ENCODE measurements at places on chromosomes 1 and 21. TPM values are rescaled to one million over a fixed set of nuclear protein-coding genes. Genes with fewer than 3 reads are reported as not detected.

DNA sequence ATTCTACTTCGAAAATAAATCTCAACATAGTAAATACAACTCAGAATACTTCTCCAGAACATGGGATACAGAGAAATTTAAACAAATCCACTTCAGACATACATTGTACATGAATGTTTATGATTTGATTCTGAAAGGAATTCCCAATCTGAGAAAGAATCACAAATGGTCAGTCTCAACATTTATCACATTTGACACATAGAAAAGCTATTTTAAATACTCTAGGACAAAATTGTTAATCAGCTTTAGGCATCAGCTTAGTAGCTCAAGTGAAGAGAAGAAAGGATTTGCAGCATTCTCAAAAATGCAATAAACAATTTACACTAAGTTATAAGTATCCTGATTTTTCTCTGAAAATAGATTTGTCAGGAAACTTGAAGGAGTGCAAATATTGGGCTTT, 184.8 kb downstream of the PTPRC start:
- DNase-seq: no peak

- DNase-seq: no peak
Measured at GRCh38 chr1:209886219-209886536, 51.8 kb upstream of the SYT14 start.

The RNU1-1 gene
- total RNA-seq: 3,182 TPM

The PROX1 gene
- not detected for total RNA-seq

GRCh38 chr1:156104065-156104810, 10.3 kb upstream of the LMNA start:
- DNase-seq: peak; percentile 80

DNA sequence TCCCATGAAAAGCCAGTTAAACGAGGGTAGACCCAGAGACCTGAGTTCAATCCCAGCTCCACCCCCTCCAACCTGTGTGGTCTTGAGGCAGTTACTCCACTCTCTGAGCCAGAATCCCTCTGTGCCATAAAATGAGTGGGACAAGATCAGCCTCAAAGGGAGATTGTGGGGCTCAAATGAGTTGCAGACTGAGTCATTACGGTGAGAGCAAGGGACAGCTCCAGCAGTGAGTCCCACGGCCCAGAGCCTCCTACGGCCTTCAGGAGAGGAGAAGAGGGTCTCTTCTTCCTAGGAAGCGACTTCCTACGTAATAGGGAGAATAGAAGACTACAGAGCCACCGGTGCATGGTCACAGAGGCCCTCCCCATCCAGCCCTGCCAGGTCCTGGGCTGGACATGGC, 6.7 kb upstream of the CAMK2N1 start:
- no peak for DNase-seq

GRCh38 chr21:19013916-19014315, 610.3 kb upstream of the TMPRSS15 start:
- no peak for DNase-seq

The FYB2 gene
- total RNA-seq: not detected

DNA sequence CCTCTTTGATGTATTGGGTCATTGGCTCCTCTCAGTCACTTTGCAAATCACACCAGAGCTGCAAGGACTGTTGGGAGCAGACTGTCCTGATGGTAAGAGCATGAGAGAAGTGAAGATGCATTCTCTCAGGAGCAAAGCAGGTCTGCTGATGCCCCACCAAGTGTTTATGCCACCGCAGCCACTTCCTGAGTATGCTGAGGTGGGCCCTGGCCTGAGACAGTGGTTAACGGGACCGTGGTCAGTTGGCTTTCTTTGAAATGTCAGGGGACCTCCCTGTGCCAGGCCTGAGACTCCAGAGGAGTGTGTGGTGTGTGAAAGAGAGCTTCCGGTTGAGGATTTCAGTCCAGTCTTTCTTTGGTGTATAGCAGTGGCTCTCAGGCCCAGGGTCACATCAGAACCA, 79.4 kb downstream of the SPATA46 start:
- DNase-seq: no peak

DNA sequence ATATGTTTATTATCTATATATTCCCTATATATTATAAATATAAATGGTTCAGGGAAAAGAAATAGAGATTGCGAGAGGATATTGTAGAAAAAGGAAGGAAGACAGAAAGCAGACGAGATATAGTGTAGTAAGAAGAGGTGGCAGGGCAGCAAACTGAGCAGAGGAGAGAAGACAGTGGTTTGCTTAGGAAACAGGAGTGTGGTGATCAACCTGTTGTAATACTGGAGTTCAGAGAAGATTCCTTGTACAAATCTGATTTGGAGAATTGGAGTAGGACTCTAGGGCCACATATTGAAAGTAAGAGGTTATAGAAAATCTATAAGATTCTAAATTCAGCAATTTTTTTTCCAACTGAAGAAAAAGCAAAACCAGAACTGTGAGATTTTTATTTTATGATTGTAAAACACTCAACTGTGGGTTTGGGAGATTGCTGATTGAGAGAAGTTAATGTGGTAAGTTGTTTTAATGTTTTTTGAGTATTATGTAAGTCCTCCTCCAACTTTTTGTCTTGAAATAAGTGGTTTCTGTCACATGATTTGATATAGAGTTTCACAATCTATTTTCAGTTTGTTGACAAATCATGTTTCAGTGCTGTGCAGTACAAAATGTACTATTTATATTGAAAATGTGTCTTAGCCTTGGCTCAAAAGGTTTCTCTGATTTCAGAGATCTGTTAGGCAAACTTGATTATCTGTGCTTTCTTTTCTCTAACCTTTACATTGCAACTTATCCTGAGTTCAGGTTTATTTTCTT, 9.6 kb upstream of the AMY2B start:
- no peak for DNase-seq

DNA sequence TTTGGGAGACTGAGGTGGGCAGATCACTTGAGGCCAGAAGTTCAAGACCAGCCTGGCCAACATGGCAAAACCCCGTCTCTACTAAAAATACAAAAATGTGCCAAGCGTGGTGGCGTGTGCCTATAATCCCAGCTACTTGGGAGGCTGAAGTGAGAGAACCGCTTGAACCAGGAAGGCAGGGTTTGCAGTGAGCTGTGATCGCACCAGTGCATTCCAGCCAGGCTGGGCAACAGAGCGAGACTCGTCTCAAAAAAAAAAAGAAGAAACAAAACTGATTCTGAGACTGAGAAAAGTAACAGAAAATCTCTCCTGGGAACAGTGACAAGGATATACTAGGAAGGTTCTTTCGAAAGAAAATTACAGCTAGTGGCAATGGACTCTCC, 20.9 kb downstream of the USP48 start:
- DNase-seq: no peak

GRCh38 chr21:25822981-25823380, 88.2 kb downstream of the GABPA start:
- no peak for DNase-seq

The C1QTNF12 gene
- total RNA-seq: 0.91 TPM

The CYP4A22 gene
- total RNA-seq: not detected

- DNase-seq: no peak
Measured at GRCh38 chr1:70671006-70671405, 259.9 kb downstream of the CTH start.

DNA sequence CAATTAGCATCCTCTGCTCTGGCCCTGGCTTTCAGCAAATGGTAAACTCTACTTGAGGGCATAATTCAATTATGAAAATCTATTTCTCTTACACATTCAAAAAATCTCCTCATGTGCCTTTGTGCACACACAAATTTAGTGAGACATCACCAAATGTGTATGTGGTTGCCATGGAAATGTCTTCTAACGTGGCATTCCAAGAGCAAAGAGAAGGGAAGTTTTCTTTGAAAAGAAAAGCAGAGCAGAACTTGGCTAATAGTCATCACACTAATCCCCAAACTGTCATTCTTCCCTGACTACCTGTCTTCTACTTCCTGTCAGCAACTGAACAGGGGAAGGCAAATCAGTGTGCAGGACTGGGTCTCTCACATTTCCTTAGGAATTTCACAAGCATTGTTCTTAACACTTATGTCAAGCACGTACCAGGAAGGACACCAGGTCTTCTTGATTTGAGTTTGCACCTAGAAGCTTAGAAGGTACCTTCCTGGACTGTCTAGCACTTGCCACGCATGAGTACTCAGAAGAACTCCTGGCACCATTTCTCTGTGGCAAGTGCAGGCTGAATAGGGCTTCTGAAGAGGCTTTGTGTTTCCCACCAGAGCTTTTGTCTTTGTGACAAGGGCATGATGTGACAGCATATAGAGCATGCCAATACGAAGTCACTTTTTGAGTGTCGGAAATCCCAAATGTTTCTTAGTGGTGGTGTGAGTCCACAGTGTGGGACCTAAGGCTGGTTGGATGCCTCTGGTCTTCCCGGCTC, 32.3 kb downstream of the MAN1C1 start:
- no peak for DNase-seq

GRCh38 chr1:63896755-63897154, 122.9 kb downstream of the ROR1 start:
- DNase-seq: no peak

GRCh38 chr1:48026275-48026674, 29.1 kb upstream of the TRABD2B start:
- no peak for DNase-seq

GRCh38 chr1:11898831-11899467, 27.3 kb downstream of the KIAA2013 start:
- DNase-seq: no peak

DNA sequence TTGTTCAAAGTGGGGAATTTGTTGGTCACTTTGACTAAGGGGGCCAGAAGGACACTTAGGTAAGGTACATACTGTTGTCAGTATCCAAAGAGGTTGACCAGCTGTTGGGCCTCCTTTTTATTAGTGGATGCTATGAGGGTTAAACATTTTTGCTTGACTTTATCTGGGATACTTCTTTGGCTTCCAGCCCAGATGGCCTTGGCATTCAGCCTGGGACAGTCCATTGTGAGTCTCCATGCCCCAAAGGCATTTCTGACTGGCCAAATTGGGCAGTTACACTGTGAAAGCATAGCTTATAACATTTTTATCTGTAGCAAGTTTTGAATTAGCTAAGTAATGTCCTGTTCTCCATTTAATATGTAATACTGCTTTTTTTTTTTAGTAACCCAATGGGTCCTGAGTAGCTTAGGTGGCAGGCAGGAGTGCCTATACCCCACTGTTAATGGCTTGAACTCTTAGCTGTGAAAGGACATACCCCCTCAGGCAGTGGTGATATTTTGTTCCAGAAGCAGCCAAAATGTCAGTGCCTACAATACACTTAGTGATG, 35.4 kb upstream of the CD1D start:
- DNase-seq: no peak

GRCh38 chr1:234533975-234534876, 55.2 kb upstream of the TARBP1 start:
- no peak for DNase-seq

DNA sequence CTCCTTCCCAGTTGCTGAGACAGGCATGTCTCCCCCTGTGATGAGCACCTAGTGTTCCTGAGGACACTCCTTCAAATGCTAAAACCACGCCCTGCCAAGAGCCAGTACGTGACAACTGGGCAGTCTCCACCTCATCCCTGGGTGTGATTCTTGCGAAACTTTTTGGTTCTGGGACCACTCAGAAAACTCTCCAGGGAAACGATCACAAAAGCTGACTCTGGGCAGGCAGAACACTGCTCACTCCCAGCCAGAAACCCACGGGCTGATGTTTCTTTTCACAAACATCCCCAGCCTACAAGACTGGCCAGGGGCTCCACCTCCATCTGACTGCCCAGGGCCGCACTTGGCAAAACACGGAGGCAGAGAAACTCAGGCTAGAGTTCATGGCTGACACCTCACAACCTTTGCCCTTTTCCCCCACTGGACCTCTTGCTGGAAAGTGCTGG, 24.4 kb downstream of the DHRS3 start:
- DNase-seq: no peak

DNA sequence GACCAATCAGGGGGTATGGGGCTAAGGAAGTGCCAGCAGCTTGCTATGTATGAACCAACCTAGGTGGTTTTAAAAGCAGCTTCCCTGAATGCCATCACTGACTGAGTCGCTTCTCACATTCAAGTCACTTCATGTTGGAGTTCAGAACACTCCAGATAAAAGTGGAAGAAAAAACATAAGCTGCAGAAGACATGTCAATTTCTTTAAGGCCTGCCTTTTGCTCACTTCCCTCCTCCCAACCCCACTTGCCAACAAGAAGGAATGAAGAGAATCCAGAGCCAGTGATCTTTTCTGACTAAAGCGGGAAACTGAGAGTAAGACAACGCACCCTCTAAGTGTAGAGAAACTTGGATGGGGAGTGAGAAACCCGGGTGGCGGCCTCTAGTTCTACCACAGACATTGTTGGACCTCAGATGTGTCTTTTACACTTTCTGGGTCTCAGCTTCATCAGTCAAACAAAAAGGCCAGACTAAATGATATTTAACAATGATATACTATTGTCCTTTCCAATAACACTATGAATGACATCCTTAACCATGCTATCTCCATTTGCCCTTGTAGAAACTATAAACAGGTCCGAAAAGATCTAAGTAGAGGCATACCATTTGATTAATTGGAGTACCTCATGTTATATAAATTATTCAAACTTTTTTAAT, 54.1 kb downstream of the LUZP1 start:
- no peak for DNase-seq

The F13B gene
- not detected for total RNA-seq

DNA sequence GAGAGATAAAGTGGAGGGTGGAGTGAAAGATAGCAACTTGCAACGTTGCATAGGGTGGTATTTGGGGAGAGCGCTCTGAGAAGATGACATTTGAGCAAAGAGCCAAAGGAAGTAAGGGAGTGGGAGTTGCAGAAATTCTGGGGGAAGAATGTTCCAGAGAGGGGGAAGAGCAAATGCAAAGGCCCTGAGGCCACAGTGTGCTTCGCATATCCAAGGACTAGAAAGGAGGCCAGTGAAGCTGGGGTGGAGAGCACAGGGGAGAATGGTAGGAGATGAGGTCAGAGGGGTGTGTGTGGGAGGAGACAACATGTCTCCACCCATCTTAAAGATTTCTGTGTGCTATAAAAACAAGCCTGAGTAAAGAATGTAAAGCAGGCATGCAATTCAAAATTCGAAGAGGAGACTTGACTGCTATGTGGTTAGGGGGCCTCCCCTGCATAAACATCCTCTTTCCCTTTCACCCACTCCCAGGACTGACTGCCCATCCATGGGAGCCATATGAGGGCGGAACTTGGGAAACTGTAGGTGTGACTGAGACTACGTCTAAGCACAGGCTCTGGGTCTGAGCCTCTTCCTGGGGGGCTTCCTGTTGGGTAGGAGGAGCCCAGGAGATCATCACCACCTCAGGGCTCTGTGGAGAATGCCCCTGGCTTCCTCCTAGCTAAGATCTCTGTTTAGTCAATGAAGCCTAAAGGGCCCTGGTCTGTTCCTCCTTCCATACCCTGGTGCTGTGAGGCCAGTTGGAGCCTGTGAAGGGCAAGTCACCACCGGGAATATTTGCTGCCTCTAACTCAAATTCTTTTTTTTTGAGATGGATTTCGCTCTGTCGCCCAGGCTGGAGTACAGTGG, 2.9 kb upstream of the CLIC4 start:
- DNase-seq: no peak

The MAEL gene
- total RNA-seq: not detected

- no peak for DNase-seq
Measured at GRCh38 chr1:107548276-107548675, 407.4 kb downstream of the NTNG1 start.
